Brain pericyte (primary cell): ENCODE measurements at places on chromosomes 13 and 19.

DNA sequence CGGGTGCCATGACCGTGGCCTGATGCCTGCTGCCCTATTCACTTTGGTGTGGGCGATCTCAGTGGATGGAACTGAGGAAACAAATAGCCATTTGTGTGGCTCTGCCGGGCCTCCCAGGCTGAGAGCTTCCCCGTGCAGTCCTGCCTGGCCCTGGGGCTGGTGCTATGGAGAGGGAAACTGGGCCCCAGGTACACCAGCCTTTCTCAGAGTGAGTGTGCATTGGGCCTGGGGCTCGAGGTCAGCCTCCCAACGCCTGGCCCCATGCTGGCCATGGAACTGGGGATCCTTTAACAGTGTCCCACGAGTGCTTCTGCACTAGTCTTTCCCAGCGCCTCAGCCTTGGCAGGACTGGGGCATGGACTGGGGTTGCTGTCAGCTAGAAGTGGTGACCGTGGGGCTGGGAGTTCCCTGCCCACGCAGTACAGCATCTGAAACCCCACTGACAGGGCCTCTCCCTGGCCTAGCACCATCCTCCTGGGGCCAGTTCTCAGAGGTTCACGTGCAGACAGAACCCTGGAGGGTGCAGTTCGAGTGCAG, 10.5 kb downstream of the PLEKHF1 start:
- no peak for DNase-seq

DNA sequence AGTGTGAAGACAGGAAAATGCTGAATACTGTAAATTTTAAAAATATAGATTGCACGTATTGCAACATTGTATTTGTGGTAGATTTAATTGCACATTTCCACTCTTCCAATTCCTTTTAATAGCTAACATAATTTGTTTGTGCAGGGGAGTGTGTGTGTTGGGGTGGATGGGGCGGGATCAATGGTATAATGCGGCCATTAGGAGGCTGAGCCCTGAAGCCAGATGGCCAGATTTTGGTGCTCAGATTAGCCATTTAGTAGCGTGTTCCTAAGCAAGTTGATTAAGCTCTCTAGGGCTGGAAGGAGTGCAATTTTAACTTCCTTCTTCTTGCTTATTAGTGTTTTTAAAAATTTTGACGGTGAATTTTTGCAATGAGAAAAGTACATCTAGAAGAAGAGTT, 5.8 kb downstream of the OXGR1 start:
- DNase-seq = no peak

GRCh38 chr13:93956426-93956825, 523.1 kb downstream of the DCT start:
- no peak for DNase-seq

GRCh38 chr13:112726016-112726767, 36.4 kb downstream of the ATP11A start:
- no peak for DNase-seq

GRCh38 chr19:1086613-1087012, 8.6 kb downstream of the POLR2E start:
- DNase-seq = no peak

DNA sequence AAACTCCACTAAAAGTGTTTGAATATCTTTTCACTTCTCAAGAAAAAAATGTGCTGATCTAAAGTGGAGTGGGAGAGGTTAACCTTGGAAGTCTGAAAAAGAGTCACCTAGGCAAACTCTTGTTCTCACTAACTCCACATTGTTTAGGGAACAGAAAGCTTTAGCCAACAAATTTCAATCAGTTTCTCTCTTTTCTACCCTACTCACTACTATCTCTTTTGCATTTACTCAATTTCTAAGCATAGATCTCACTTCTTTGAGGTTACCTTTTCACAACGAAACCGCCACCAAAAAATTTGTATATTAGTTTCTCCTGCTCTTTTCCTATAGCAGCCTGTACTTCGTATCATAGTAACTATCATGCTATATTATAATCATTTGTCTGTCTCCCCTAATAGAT, 6.3 kb downstream of the NHLRC3 start:
- DNase-seq = no peak

GRCh38 chr13:70889163-70889562, 780.9 kb upstream of the KLHL1 start:
- no peak for DNase-seq

DNA sequence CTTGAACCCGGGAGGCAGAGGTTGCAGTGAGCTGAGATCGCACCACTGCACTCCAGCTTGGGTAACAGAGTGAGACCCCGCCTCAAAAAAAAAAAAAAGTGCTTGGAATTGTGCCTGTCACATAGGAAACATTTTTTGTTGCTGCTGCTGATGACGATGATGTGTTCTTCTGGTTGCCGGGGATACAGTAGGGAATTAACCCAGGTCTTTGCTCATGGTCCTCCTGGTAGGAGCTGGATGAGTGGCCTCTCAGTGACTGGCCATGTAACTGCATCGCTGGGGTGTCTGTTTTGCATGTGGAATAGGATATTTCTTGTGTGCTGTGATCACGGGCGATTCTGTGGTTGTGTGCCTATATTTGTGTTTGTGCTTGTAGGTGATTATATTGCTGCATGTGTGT, 4.7 kb upstream of the CNFN start:
- no peak for DNase-seq

DNA sequence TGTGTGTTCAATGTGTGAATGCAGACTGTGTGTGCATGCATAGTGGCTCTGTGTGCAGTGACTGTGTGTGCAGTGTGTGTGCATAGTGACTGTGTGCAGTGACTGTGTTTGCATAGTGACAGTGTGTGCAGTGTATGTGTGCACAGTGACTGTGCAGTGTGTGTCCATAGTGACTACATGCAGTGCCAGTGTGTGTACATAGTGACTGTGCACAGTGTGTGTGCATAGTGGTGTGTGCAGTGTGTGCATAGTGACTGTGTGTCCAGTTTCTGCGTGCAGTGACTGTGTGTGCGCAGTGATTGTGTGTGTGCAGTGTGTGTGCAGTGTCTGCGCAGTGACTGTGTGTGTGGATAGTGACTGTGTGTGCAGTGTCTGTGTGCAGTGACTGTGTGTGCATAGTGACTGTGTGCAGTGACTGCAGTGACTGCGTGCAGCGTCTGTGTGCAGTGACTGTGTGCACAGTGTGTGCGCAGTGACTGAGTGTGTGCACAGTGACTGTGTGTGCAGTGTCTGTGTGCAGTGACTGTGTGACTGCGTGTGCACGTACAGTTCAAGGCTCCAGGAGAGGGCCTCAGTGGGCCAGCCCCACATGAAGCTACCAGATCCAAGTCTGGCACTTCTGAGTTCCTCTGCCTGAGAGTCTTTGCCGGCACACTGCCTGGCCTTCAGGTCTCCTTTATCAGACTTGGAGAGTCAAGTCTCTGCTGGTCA, 90.3 kb downstream of the IER2 start:
- DNase-seq = no peak

GRCh38 chr13:98157188-98157587, 14.3 kb downstream of the FARP1 start:
- DNase-seq = no peak

GRCh38 chr19:50693064-50693975, 26.3 kb downstream of the SHANK1 start:
- no peak for DNase-seq

DNA sequence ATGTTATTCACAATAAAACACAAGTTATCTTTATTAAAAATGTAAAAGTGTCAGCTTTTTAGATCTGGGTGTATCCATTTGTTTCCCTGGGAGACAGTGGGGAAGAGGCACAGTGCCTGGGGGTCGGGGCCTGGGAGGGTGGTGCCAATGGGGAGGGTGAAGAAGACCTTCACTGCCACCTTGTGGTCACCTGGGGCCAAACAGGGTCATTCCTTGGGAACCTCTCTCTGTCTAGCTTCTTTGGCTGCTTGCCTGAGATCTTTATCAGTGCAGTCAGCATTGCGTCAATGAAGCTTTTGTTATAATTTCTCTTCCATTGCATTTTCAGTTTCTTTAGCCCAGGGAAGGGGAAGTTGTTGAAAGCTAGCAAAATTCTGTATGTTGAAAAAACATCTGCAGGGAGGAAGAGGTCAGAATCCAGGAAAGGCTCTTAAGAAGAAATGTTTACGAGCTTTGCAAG, 39.1 kb downstream of the PCDH8 start:
- no peak for DNase-seq

- no peak for DNase-seq
Observed at GRCh38 chr13:110882972-110883371, 31.9 kb downstream of the ANKRD10 start.

DNA sequence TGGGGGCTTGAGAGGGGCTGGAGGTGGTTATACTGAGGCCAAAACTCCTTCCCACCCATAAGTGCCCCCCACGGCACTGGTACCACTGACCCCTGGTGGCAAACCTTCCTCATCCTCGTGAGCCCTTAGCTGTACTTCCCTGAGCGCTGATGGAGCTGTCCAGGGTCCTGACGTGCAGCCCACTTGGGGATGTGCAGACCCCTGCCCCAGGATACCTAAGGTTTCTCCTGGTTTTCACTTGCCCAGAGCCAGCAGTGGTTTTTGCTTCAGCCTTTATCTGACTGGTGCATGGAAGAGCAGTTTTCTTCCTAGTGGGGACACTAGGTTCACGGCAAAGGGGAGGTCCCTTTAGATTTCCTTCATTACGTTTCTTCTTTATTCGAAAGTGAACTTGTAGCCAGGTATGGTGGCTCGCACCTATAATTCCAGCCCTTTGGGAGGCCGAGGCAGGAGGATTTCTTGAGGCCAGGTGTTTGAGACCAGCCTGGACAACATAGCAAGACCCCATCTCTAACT, 28.7 kb upstream of the KCTD15 start:
- no peak for DNase-seq

- no peak for DNase-seq
Observed at GRCh38 chr13:99600318-99600717, 99.0 kb downstream of the TM9SF2 start.

GRCh38 chr13:71291842-71292146, 575.2 kb downstream of the DACH1 start:
- DNase-seq = no peak

GRCh38 chr19:56699552-56699951, 28.0 kb upstream of the ZNF835 start:
- no peak for DNase-seq

DNA sequence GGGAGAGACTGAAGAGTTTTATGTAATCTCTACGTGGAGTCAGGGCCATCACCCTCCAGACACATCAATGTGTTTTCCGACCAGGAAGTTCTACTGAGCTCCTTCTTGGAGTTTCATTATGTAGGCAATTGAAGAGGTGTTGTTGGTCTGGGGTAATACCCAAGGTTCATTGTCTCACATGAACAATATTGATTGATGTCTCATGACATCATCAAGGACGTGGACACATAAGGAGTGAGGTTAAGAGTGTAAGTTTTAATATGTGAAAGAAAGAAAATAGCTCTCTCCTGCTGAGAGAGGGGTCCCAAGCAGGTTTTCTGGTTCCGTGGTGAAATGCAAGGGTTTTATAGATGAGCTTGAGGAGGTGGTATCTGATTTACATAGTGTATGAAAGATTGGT, 280.7 kb upstream of the MIR17HG start:
- DNase-seq = no peak

GRCh38 chr19:17049711-17050280, 23.2 kb upstream of the CPAMD8 start:
- DNase-seq = no peak

DNA sequence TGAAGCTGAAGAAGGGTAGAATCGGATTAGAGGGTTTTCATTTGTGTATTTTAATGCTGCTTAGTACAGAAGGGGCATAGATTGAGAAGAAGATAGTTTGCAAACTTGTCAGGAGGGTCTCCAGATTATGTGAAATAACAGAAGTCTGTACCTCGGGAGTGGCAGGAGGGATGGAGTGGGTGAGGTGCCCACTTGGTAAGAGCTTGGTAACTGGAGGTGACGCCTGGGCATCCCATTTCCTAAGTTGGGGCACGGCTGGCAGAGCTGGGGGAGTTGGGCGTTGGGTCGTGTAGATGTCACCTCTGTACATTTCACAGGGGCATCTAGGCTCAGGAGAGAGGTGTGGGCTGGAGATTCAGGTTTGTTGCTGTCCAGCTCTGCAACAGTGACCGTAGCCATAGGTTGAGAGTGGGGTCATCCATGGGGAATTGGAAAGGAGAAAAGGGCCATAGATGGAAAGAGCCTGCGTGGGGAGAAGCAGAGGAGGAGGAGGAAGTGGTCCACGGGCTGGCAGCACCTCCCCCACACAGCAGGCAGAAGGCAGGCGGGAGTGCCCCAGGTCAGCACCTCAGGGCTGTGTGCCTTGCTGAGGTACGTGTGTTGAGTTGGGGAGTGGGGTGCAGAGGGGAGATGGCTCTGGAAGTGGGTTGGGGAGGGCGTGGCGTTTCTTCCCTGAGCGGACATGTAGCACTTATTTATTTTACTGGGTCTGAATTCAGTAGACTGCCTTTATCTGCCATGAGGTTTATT, 31.2 kb downstream of the MPHOSPH8 start:
- DNase-seq = no peak

DNA sequence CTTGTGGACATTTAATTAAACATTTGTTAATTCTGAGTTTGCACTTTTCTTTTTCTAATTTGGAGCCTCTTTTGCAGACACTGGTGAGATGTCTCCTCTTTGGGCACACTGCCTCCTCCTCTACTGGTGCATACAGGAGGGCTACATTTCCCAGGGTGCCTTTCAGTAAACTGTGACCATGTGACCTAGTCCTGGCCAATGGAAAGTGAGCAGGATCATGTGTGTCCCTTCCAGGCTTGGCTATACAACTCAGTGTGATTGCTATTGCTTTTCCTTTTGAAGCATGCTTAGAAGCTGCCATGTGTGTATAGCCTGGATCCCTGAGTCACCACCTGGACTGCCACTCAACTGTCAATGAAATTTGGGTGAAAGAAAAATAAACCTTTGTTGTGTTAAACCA, 4.5 kb downstream of the IZUMO2 start:
- DNase-seq = no peak

DNA sequence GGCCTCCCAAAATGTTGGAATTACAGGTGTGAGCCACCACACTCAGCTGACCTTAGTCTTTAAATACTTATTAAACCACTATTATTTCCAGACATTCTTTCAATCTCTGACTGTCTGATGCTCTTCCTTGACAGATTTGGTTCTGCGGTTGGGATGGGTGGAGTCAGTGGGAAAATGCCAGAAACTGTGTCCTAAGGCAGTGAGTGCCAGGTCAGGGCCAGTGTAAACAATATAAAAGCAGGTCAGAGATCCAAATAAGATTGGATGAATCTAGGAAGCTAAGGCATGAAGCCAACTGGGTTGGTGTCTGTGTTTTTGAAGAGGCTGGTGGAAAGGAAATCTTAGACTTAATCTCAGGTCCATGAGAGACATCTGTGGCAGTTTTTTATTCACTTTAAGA, 74.7 kb downstream of the KLF5 start:
- no peak for DNase-seq

DNA sequence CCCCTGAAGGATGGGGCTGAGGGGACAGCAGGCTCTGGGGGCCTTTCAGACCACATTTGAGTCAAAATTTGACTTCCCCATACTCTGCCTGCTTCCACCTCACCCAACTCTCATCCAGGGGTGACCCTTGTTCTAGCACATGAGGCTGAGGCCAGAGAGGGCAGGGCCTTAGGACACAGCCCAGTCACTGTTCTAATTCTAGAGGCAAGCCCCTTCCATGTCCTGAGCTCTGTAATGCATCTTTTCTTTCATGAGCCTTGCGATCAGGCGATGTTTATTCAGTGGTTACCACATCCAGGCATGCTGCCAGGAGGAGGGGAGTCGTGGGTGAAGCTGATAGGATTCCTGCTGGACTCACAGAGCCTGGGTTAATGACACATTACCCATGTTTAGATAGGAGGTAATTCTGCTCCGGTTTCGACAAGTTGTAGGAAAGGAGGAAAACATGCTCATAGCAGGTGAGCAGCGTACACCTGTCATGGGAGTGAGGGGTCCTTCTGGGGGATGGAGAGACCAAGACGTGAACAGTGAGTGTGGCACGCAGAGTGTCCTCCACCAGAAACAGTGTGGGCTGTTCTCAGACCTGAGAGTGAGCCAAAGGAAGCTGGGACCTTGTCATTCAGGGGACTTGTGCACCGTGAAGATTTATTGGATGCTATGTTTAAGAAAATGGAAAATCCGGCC, 9.3 kb downstream of the RPS9 start:
- peak; percentile 86 for DNase-seq
